Activated CD4-positive, CD25-positive, alpha-beta regulatory T cell treated with anti-CD3 and anti-CD28 coated beads, Interleukin-2, amount 50 U/mL, for 16 hours (primary cell): ENCODE measurements at places on chromosomes 2 and 18.

- DNase-seq = no peak
Observed at GRCh38 chr2:201974171-201975100, 59.2 kb upstream of the FZD7 start.

DNA sequence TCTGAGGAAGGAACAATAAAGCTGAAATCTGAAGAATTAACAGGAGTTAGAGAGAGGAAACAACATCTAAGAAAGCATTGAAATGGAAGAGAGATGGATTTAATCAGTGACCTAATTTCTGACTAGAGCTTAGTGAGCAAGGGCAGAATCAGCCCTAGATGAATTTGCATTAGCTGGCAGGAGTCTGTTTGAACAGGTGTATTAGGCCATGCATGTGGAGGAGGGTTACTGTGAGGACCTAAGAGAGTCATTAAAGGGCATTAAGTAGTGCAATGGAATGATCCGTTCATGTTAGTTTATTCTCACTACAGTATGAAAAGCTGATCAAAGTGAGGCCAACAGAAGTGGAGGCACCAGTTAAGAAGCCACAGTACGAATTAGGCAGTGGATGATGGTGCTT lies 285.3 kb downstream of the GRB14 start:
- DNase-seq = no peak

GRCh38 chr2:59713577-59713976 lies 839.9 kb downstream of the BCL11A start:
- DNase-seq = no peak

- no peak for DNase-seq
Observed at GRCh38 chr18:50192995-50193795, 1.8 kb downstream of the MYO5B start.

- DNase-seq = no peak
Observed at GRCh38 chr2:73913414-73914054, 13.1 kb upstream of the DGUOK start.

GRCh38 chr2:42762823-42763804 lies 821 bp downstream of the OXER1 start:
- no peak for DNase-seq
